ENCODE measurements at places on chromosomes 7 and 10. TPM values are rescaled to one million over a fixed set of nuclear protein-coding genes. Genes with fewer than 3 reads are reported as not detected.

Gene NOM1
- 13.9 TPM for polyA plus RNA-seq

Gene POU6F2
- polyA plus RNA-seq, result not detected

Gene FEZF1
- polyA plus RNA-seq, result not detected

Gene CYP2C19
- polyA plus RNA-seq, result not detected

Gene GPR26
- polyA plus RNA-seq, result not detected

DNA sequence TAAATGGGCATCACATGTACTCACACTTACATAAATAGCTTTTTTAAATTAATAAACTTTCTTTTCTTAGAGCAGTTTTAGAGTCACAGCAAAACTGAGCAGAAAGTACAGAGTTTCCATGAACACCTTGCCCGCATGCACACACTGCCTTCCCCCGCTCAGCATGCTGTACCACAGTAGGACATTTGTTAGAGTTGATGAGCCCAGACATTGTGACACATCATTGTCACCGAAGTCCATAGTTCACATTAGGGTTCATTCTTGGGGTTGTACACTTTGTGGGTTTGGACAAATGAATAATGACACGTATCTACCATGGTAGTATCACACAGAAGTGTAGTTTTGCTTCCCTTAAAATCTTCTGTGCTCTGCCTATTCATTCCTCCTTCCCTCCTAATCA is 23.7 kb downstream of the UBN2 start:
- DNase-seq, result no peak

- DNase-seq, result no peak
Measured at GRCh38 chr7:65429642-65430343, 56.1 kb downstream of the ZNF92 start.

DNA sequence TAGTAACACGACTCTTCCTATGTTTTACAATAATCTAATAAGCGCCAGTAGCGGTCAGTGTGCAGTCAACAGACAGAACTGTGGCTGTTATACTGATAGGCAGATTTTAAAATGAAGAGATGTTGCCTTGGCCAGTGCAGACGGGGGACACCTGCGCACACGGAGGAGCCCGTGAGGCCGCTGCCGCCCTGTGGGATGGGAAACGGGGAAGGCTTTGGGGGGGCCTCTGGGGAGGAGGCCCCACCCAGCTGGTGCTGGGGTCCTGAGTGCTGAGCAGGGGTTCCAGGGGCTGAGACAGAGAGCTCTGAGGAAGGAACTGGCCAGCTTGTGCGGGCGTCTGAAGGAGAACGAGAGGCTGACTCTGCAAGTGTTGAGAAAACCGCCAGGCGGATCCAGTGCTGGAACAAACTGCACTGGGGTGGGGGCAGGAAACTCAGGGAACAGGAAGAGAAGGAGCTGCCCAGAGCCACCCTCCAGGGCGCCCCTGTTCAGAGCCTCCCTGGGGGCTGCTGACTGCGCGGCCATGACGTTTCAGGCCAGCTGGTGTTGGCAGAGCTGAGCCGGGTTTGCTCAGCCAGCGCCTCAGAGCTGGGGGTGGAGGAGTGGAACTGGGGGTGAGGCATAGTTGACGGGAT is 426.4 kb downstream of the TCERG1L start:
- no peak for DNase-seq

GRCh38 chr7:47215640-47216039 is 366.3 kb downstream of the TNS3 start:
- DNase-seq, result no peak

GRCh38 chr7:142539901-142540300 is 209.4 kb upstream of the PRSS1 start:
- DNase-seq, result no peak

DNA sequence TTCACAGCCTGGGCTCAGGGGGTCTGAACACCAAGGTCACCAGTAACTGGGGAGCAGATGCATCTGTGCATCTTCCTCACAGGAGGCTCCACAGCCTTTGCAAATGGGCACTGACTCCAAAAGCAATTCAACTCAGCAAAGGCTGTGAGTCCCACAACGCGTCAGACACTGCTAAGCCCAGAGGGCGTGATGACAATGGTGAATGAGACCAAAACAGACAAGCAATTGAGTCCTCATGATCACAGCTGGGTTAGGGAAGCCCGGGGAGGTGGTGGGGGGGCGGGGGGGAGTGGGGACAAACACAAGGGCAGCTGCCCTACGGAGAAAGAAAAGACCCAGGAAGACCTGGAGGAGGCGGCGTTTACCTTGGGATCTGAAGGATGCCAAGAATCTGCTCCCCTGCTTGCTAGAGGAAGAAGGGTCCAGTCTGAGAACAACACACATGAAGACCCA is 61.6 kb upstream of the RNF32 start:
- no peak for DNase-seq

DNA sequence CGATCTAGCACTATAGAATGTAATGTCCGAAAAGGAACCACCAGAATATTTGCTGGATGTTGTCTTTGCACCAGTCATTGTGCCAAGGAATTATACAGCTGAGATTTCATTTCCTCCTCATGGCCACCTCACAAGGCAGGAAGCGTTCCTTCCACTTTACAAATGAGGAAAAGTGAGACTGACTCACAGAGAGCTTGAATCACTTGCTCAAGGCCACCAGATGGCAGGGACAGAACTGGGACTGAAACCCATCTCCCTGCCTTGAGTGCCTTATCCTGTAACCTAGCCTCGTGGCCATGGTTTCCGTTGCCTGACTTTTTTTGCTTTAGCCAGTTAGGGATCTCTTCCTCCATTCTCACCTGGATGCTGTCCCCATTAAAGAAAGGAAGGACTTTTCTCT is 44.7 kb upstream of the PDZD8 start:
- no peak for DNase-seq

- DNase-seq, result no peak
Measured at GRCh38 chr10:9076066-9076465, 1021.6 kb downstream of the GATA3 start.

DNA sequence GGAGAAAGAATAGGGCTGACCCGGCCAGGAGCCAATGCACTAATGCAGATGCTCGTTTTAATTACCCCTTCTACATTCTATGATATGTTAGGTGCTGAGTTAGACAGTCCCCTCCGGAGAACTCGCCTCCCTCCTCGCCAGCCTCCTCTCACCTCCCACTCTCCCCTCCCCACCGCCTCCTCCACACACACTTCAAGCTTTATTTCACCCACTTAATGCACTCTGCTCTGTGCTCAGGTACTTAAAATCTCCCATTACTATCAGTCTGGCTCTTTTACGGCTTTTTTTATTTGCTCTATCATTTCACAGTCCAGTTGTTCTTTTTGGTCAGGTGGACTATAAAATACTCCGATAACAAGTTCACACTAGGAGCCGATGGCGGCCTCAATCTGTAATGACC is 231.6 kb downstream of the TEX36 start:
- DNase-seq, result no peak

DNA sequence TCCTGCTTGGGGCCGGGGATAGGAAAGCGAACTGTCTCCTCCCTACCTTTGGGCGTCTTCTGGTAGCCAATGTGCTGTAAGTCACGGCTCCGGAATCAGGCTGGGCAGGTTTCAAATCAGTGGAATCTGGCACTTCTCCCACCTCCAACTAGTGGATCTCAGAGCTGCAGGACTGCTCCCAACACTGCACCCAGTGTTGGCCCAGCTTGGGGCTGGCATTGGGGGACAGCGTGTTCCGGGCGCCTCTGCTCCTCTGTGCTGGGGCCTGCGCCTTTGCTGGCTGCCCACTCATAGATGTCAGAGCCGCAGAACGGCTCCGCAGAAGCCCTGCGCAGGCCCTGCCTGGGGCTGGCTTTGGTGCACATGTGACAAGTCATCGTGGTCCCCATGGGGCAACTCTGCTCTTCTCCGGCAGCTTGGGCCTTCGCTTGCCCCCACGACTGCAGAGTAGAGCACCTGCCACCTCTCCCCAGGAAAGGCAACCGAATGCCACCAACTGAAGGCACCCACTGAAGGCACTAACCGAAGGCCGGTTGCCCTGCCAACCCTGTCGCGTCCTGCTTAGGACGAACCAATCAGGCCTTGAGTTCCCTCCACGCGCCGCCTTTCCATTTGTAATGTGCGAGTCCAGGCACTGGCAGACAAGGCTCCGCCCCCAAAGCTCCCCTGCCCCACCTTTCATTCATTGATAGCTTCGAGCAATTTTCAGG is 85.5 kb upstream of the ABI1 start:
- DNase-seq, result no peak

DNA sequence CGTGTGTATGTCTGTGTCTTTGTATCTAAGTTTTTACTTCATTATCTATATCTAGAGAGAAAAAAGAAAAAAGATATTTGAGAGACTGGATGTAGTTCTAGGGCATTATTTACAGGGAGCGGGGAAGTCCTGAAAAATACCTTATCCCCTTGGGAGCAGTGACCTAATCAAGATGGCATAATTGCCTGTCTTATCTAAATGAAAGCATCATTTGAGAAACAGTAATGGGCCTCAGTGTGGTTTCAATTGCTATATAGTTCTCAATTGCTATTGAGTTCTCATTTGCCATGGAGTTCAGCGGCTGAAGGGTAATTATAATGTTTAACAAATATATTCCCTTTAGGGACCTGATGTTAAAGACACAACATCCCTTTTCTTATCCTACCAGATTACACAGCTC is 216.5 kb downstream of the PLXNA4 start:
- DNase-seq, result no peak

DNA sequence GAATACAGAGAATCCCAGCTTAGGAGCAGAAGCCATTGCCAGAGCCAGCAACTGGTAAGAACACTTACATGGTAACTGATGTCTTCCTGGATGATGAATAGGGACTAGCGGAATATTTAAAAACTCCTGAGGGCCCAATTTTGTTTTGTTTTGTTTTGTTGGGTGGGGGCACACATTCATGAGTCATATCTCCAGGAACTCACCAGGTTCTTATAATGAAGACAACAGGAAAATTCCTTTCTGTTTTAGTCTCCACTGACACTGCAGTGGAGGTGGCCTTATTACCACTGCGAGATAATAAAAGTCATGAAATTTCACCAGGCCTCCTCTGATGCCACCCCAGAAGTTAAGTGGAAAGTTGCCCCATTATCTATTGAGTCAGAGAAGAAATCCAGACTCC is 6.6 kb upstream of the CUZD1 start:
- no peak for DNase-seq

DNA sequence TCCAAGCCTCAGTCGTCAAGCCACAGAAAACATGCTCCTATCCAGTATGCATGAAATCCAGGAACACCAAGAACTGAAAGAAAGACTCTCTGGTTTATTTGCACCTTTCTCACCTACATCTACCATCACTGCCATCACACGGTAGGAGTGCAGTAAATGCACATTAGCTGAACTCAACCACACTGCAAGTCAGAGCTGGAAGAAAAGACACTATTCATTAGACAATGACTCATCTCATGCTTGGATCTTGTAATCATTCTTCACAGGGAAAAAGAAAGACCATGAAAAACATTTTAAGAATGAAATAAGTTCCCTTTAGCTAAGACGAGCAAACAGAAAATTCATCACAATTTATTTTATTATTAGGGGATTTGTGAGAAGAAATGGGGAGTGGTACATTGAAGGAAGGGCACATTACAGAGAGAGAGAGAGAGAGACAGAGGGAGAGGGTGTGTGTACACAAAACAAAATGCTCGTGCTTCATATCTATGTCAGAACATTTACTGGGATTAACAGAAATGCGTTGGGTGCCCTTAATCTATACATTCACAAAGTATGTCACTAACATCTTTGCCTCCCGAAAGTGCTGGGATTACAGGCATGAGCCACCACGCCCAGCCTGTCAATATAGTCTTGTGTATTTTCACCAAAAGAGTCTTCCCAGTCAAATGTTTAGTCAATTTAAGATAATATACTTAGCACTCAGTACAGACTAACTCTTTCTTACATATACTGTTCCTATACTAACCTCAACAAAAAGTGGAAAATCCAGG is 324.9 kb downstream of the PARD3 start:
- no peak for DNase-seq

GRCh38 chr10:88971221-88972061 is 18.9 kb upstream of the ACTA2 start:
- no peak for DNase-seq

DNA sequence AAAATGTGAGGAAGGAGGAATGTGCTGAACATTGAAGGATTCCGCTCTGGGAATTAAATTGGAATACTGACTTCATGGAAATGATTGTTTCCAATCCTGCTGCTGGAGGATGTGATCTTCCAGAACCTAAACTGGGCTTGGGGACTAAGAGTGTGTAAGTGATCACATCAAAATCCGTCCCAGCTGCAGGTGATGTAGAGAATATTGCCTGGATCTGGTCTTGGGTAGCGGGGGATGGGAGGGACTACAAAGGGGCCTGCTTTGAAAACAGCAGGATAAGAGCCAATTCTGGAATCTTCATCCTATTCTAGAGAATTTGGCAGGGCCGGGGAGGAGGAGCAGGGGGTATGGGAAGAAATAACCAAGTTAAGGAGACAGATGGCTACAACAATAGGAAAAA is 552.2 kb upstream of the FZD8 start:
- no peak for DNase-seq

DNA sequence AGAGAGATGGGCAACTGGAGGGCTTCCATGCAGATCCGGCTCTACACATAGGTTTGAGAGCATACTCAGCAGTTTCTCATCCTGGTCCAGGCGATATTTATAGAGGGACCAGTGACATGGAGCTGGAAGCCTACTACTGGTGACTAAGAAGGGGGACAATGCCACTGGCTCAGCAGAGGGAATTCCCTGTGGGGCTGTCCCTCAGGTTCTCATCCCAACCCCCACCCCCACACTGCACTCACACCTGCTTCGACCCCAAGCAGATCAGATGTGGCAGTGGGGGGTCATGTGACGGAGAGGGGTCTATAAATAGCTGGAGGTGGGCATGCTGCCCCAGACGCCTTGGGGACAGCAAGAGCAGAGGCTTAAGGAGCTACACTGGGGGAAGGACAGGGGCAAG is at the start of gene CLCN1:
CLCN1 (plus strand) TSS at position 336 of the 400 bp plus-strand sequence. CDS start 102 bp downstream, outside the sequence.
- no peak for DNase-seq

DNA sequence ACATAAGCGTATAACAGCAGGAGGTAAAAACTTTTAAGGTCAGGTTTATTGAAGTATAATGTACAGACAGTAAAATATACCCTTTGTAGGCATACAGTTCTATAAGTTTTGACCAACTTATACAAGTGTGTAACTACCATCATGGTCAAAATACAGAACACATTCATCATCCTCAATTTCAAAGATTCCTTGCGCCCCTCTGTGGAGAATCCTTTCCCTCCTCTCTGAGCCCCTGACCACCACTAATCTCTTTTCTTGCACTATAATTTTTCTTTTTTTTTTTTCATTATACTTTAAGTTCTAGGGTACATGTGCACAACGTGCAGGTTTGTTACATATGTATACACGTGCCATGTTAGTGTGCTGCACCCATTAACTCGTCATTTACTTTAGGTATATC is 58.1 kb upstream of the CTTNBP2 start:
- DNase-seq, result no peak

Data from GM12878 (cell line).